ENCODE measurements at places on chromosomes 2 and 18. TPM values are rescaled to one million over a fixed set of nuclear protein-coding genes. Genes with fewer than 3 reads are reported as not detected.

DNA sequence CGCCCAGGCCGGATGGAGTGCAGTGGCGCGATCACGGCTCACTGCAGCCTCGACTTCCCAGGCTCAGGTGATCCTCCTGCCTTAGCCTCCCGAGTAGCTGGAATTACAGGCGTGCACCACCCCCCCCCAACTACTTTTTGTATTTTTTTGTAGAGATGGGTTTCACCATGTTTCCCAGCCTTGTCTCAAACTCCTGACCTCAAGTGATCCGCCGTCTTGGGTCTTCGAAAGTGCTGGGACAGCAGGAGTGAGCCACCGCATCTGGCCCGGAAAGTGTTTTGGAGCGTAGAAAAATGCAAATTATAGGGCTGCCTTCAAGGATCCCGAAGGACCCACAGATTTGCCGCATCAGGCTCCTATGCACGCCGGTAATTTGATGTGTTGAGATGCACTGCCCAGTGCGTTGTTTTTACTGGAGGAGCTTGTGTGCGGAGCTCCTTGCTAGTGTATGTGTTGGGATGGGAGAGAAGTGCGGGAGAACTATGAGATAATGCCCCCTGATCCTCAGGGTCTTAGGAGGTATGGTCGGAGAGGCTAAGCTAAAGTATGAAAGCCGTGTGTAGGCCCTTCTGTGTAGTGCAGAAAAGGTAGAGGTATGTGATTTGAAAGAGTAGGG lies 1.2 kb upstream of the CLASP1 start:
- H3K36me3 ChIP-seq = no peaks in the 10 kb centered on the region
- peak overlapping the region; percentile 89 for H3K4me3 ChIP-seq
- H3K4me1 ChIP-seq = peaks cover 2% of the 10 kb centered on the region
- no peaks in the 10 kb centered on the region for H3K27me3 ChIP-seq
- no peak overlapping the region for H3K27ac ChIP-seq

DNA sequence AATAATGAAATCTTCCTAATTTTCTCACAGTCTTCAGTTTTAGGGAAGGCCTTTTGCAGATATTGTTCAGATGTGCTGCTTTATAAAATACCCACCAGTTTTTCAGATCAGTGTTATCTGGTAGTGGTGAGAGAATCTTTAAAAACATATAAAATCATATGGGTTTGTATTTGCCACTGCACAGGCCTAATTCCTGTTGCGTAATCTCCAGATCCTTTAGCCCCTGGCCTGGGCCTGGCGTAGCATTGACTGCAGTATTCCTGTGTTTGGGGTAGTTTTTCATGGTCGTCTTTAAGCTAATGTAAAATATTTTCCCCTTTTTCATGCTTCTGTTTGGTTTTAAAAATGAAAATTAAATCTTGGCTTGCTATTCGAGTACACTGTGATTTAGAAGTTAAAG lies 43.2 kb downstream of the TSHZ1 start:
- no peak overlapping the region for H3K27ac ChIP-seq
- no peak overlapping the region for H3K4me3 ChIP-seq
- DNase-seq = no peak
- H3K27me3 ChIP-seq = no peaks in the 10 kb centered on the region
- no peaks in the 10 kb centered on the region for H3K4me1 ChIP-seq

DNA sequence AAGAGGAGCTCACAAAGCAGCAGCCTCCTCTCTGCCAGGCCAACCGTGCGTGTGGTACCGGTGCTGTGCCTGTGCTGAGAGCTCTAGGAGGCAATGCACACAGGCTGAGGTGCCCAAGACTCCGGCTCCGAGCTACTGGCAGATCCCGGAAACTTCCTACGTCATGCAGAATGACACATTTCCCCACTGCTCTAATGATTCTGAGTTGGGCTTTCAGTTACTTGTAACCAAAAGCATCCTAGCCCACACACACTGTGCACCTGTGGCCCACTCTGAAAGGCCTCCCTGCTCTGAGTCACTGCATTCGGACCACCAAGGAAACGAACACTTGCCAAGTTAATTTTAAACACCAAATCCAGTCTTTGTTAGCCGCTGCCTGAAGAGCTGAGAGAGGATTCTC lies 9.3 kb upstream of the RNU4ATAC start:
- H3K4me1 ChIP-seq = no peaks in the 10 kb centered on the region
- H3K27ac ChIP-seq = no peak overlapping the region
- no peak for DNase-seq
- no peaks in the 10 kb centered on the region for H3K27me3 ChIP-seq
- H3K36me3 ChIP-seq = peaks cover 7% of the 10 kb centered on the region
- no peak overlapping the region for H3K4me3 ChIP-seq

GRCh38 chr18:59885579-59886163 lies 14.1 kb upstream of the PMAIP1 start:
- H3K27me3 ChIP-seq = peaks cover 4% of the 10 kb centered on the region
- no peak overlapping the region for H3K4me3 ChIP-seq
- DNase-seq = no peak
- no peak overlapping the region for H3K27ac ChIP-seq
- H3K36me3 ChIP-seq = no peaks in the 10 kb centered on the region

The CDH2 gene
- 12.6 TPM for polyA plus RNA-seq

The TMEM17 gene
- polyA plus RNA-seq = 0.79 TPM

Data from aorta (tissue), 5 donors.